ENCODE measurements at places on chromosomes 5 and 9.

DNA sequence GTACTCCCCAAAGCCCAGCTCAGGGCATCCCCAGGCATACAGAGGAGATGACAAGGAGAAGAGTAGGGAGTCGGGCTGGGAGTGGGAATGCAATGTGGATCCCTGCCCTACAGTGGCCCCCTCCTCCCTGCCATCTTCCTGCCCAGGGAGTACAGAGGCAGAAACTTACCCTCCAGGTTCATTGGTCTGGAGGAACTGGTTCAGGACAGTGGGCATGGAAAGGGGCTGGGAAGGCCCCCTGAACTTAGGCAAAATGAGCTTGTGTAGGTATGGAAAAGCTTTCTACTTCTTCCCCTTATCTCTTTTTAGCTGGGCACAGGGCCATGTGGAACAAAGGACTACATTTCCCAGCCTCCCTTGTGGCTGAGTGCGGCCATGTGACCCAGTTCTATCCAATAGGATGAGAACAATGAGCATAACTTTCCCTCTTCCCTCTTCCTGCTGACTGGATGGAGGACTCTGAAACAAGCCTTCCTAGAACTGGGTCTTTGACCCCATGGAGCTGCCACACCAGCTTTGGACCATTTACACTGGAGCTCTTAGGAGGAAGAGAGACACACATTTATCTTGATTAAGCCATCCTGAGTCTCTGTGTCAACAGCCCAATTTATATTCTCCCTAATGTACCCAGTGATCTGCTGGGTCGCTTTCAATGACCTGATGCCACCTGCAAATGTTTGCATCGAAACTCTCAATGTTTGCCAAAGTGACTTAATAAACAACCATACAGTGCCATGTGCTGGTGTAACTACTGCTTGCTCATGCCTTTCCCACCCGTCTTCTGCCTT, 25.0 kb upstream of the HMCN2 start:
- no peak for DNase-seq

DNA sequence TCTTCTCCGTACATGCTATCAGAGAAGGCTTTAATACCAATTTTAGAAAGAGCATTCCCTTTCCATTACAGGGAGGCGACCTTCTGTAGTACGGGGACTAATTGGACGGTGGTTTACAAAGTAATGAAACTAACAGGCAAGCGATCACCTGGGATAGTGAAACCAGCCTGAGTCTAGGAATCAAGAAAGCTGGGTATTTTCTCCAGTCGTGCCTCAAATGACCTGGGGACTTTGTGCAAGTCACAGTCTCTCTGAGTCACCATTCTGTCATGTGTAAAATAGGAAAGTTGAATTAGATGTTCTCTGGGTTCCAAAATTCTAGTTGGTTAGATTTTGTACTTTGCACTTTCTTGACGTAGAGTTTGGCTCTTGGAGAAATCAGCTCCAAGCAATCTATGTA, 22.7 kb upstream of the SSBP2 start:
- DNase-seq, result no peak

DNA sequence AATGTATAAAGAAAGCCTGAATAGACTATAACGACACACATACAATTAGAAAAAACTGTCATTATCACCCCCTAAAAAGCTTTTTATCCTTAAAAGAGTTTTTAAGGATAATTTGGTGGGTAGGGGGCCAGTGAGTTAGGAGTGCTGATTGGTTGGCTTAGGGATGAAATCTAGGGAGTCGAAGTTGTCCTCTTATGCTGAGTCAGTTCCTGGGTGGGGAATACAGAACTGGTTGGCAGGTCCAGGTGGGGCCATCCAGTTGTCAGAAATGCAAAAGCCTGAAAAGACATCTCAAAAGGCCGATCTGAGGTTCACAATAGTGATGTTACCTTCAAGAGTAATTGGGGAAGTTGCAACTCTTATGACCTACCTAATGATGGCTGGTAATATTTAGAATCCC, 13.6 kb downstream of the ZBTB5 start:
- no peak for DNase-seq

DNA sequence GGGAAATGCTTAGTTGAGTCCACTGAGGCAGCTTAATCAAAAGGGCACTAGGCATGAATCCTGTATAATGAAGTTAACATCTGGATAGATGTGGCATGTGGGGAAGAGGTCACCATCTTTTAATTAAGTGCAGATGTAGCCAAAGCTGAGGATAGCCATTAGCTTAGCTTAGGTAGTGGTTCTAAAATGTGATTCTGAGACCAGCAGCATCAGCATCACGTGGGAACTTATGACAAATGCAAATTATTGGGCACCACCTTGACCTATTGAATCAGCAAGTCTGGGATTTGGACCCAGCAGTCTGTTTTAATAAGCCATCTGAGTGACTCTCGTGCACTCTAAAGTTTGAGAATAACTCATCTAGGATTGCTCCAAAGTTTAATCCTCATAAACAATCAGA, 63.8 kb downstream of the SNCAIP start:
- DNase-seq, result no peak

All from vagina (tissue), 2 donors.